ENCODE measurements at places on chromosomes 6 and 20. TPM values are rescaled to one million over a fixed set of nuclear protein-coding genes. Genes with fewer than 3 reads are reported as not detected.

The IYD gene
- not detected for total RNA-seq

DNA sequence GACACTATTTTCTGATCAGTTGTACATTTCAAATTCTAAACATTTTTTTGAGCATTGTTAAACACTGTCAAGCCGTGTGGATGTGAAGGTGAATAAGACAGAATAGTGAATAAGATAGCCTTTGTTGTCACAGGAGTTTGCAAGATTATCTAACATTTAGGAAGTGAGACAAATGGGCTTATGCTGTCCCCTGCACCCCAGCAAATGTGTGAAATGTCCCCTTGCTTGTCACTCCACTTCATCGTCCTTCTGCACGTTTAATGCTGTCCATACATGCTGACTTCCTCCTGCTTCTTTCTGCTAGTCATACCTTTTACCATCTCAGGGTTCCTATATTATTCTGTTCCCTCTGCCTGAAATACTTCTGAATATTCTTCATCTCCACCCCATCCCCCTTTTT, 62.6 kb downstream of the CBFA2T2 start:
- DNase-seq = no peak

- DNase-seq = no peak
These were observed 142.7 kb downstream of the PCSK2 start for GRCh38 chr20:17369506-17369905.

- no peak for DNase-seq
These were observed 13.3 kb downstream of the ZSCAN31 start for GRCh38 chr6:28322661-28323060.

GRCh38 chr6:56594699-56595098, 48.0 kb downstream of the DST start:
- no peak for DNase-seq

The TMEM63B gene
- total RNA-seq = 40.7 TPM

- no peak for DNase-seq
These were observed 17.1 kb upstream of the TINAG start for GRCh38 chr6:54291146-54291545.

- no peak for DNase-seq
These were observed 1.4 kb downstream of the DCDC2 start for GRCh38 chr6:24356310-24356973.

GRCh38 chr6:69816026-69816425, 19.2 kb upstream of the LMBRD1 start:
- no peak for DNase-seq

The HLA-DMB gene
- not detected for total RNA-seq

DNA sequence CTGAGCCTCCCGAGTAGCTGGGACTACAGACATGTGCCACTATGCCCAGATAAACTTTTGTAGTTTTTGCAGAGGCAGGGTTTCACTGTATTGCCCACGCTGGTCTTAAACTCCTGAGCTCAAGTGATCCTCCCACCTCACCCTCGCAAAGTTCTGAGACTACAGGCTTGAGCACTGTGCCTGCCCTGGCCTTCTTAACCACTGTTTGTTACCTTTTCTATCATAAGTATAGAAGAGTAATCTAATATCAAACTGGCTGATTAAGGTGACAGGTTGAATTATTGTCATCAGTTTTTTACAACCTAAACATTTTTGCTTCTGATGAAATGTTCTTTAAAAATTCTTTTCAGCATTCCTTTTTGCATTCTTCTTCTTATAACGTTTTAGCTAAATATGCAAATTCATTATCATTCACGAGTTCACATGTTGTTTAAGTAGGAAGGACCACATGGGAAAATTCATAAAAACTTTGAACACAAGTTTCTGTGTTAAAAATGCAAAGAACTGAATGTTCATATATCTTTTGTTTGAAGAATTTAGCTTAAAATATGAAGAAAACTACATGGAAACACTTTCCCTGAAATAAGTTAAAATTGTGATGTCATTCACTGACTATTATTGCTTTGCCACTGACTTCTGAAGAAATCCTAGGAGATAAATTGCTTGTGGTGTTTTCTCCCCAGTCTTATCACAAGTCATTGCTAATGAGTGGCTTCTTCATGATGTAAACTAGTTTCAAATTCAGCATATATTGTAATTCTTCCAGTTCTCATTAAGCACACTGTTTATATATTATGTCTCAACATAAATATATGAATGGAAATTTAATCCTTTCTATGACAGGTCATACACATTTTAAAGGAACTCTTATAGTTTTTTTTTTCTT, 106.7 kb downstream of the ADGRB3 start:
- no peak for DNase-seq
